Sigmoid colon (tissue), 7 donors: ENCODE measurements at places on chromosomes 3 and 15.

DNA sequence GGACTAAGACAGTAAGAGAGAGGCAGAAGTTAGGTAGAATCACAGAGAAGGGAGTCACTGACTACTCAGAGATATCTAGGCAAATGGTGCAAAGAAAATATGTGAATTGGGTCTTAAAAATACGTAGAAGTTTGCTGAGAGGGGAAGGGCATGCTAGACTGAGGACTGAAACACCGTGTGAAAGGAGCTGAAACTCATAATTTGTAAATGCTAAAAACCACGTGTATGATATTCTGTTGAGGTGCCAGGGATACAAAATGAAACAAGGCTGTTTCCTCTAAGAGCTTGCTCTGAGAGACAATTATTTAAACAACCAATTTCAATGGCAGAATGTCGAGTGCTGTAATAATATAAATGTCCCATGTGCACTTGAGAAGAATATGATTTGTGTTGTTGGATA is 47.2 kb downstream of the NCK1 start:
- no peak for DNase-seq

DNA sequence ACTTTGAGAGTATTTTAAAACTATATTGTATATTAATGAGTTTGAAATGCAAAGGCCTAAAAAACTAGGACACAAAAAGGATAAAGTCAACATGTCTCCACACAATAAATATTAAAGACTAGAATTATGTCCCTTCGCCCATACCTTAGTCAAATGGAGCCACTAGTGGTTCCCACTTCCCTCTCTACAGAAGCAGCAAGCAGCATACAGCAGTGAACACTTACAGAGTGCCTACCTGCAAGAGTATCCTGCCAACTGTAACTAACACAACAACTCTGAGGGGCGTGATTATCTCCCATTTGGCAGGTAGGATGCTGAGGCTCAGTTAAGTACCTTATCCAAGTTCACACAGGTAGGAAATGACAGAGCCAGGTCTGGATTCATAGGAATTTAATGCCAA is 17.2 kb downstream of the DYNC1LI1 start:
- DNase-seq: no peak

DNA sequence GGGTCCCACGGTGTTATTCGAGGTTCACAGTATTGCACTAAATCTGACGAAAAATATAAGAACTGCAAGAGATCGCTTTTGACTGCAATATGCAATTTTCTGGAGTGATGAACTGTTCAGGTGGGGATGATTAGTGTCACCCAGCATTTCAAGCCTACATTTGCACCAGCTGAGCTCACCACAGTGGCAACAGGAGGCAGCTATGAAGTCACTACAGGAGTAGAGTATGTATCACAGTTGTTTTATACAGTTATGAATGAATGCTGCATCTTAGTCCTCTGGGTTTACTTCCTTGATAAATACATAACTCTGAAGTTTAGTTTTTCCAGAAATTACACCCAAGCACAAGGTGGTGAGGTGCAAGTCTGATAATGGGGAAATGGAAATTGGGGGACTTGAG is 69.6 kb downstream of the CHSY1 start:
- no peak for DNase-seq

GRCh38 chr3:59690886-59691285 is 641.1 kb upstream of the CFAP20DC start:
- DNase-seq: no peak

GRCh38 chr15:67828969-67829646 is 3.8 kb downstream of the SKOR1 start:
- peak; percentile 45 for DNase-seq

DNA sequence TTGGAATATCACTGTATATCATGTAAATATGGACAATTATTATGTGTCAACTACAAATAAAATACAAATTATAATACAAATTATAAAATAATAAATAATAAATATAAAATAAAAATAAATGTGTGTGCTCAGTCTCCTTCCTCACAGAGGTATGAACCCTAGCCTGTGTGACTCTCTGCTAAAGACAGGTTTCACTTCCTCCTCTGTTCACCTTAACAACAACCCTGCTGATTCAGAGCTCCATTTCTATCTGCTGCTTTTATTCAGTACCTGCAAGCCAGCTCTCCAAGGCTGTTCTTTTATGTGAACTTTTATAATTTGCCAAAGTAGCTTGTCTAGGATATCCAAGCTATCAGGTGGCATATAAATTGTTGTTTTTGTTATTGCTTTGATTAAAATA is 610.7 kb upstream of the GRM7 start:
- DNase-seq: no peak

DNA sequence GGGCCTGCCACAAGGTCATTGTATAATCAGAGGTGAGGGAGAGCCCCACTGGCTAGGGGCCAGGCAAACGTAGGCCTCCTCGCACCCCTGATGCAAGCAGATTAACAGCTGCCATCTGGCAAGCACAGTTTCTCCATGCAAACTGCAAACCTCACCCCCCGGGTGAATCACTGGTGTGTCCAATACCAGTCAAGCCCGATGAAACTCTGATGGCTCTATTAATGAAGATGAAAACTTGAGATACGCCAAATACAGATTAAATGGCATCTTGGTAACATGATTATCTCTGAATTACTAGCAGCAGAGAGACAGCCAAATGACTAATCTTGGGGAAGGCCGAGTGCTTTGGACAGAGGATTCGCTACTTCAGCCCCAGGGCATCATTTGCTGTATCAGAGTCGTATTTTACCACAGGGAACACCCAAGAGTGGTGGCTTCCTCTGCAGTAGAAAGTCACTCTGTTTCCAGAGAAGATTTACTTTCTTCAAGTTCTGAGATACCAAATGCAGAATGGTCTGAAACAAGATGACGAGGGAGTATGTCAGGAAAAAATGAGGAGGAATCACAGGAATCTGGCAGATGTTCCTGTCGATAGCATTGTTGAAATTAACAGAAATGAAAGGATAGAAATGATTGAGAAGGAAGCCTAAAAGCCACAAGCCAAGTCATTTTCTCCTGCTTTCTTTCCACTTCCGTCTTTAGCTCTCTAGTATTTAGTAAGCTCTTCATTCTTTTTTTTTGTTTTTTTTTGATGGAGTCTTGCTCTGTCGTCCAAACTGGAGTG is 96.2 kb upstream of the NR2F2 start:
- no peak for DNase-seq

DNA sequence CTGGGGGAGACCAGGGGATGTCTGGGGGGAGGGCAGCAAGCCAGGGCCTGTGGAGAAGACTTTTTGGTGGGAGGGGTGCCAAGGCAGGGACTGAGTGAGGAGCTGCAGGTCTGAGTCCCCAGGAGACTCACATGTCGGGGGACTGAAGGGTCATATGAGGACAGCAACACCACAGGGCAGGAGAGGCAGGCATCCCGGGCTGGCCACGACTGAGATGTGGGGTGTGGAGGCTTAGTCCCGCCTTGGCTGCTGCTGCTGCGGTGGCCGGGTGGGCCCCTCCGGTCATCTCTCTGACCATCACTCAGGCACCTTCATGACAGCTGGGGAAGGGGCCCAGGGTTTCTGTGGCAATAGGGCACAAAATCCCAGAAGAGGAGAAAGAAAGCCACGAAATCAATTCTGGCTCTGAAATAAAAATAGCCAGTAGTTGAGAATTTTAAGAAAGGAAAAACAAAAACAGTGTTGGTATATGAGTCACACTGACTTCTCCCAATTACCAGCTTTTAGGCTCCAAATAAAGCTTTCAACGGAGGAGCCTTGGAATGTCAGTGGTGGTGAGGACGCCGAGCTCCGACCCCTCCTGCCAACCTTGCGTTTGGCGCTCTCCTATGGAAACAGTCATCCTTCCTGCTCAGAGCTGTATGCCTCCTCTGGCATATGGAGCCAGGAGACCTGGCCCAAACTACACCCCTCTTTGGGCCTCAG is 52.9 kb upstream of the ITGA11 start:
- DNase-seq: no peak

GRCh38 chr3:13400114-13400673 is 19.9 kb downstream of the NUP210 start:
- no peak for DNase-seq

GRCh38 chr15:36544518-36545466 is 34.6 kb upstream of the CDIN1 start:
- no peak for DNase-seq

- no peak for DNase-seq
Measured at GRCh38 chr3:197555281-197556261, at the start of gene BDH1. Gene BDH1 (minus strand): TSS chr3:197555968. CDS start chr3:197546443, 9,525 bp downstream.

DNA sequence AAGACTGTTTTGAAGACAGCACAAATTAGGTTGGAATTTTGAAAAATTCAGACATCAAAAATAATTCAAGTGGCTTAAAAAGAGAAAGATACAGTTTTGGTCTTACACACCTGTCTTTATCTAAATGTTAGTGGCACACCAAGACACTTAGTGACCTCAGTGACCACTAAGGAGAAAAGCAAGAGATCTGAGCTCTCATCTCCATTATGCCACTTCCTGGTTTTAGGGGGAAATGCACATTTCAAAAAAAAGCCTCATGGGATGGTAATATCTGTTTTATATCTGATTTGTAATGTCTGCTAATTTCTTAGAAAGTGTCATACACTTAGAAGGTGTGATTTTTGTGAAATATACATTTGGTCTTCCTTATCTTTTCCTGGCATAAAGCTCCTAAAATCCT is 16.4 kb downstream of the IL12A start:
- DNase-seq: no peak

DNA sequence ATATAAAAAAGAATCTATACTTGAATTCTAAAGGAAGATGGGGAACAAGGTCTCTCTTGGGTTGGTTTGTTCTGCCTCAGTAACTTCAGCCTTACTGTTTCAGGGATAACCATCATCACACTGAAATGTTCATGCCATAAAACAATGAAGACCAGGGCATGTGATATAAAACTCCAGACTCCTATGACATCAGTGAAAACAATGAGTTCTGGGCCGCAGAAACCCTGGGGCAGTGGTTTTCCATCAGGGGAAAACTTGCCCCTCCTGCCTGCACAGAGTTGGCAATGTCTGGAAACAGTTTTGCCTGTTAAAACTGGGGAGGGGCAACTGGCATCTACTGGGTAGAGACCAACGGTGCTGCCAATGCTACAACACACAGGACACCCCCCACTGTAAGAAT is 46.8 kb downstream of the CA12 start:
- DNase-seq: no peak

DNA sequence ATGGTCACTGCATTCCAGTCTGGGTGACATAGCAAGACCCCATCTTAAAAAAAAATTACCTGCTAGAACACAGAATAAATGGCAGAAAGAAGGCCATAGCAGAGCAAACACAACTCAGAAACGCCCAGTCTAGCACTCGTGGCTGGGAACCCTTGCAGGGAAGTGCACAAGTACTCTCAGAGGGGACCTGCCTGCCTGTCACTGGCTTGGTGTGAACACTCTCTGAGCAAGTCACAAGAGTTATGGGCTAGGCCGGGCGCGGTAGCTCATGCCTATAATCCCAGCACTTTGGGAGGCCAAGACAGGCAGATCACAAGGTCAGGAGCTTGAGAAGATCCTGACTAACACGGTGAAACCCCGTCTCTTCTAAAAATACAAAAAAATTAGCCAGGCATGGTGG is 17.2 kb downstream of the SFMBT1 start:
- DNase-seq: no peak

DNA sequence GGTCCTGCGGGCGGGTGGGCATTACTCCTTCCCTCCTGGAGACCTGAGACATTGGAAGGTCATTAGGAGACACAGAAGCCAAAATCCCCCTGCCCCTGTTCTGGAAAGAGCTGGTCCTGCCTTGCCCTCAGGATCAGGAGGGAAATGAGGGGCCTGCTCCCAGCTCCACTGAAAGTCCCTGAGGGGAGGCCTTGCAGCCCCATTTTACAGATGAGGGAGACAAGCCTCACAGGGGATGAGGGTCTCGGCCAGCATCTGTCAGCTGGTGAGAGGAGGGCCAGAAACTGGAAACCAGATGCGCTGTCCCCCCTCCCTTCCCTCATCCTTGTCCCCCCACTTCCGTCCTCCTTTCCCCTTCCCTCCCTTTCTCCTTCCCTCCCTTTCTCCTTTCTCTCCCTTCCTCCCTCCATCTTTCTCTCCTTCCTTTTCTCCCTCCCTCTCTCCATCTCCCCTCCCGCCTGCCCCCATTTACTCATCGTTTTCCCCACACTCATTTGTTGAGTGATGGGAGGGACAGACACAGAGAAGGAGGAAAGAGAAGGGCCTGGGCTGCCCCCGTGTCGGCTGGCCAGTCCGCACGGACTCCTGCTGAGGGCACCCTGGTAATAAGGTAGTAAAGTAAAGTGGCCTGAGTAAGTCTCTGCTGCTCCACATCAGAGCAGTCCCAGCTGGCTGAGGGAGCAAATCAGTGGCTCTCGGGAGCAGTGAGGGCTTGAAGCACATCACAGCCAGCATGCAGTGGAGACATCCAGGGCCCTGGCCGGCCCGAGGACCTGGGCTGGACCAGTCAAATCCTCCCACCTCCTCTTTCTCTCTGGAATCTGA is 112.4 kb upstream of the ALDH1A3 start:
- DNase-seq: peak; percentile 52

DNA sequence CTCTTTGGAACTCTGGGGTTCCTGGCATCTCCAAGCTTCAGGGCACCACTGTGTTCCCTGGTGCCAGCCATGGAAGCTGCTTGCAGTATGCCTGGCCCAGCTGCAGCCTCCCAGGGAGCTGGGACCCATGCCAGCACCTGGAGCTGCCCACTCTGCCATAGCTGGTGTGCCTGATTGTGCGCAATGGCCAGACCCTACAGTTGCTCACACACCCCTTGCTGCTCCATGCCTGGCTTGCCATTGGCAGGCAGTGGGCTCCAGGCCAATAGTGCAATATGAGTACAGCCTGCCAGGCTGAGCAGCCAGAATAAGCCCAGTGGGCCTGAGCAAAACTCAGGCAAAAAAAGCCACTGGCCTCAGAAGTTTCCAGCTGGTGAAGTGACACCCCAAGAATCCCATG is 43.8 kb upstream of the LRRFIP2 start:
- DNase-seq: no peak

DNA sequence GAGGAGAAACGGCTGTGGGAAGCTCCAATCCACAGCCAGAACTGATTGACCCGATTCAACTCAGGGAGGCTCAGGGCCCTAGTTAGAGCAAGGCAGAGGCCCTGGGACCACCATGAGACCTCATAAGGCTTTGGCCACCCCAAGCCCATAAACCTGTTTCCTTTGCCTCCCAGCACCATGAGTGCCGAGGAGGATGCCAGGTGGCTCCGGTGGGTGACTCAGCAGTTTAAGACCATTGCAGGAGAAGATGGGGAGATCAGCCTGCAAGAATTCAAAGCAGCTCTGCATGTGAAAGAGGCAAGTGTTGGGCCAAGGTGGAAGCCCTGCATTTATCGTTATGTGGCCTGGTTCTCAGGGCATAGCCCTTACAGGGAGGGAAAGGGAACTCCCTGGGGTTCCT is 11.9 kb downstream of the NOX5 start:
- DNase-seq: no peak
